ENCODE measurements at places on chromosomes 1 and 21.

DNA sequence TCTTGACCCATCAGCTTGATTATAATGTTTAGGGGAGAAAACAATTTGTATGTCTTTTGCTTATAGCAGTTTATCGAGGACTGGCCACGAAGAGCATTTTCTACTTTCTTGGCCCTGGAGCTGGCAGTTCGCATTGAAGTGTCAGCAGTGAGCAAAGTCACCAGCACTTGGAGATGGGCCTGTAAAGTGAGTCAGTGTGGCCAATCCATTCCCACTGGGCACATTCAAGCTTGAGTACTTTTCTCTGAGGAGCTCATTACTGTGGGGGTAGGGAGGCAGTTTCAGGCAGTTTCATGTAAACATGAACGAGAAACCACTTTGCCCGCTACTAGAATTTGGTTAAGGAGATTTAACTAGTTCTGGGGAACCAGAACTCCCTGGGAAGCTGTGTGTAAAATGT lies 164.8 kb downstream of the PRDM2 start:
- DNase-seq: no peak

DNA sequence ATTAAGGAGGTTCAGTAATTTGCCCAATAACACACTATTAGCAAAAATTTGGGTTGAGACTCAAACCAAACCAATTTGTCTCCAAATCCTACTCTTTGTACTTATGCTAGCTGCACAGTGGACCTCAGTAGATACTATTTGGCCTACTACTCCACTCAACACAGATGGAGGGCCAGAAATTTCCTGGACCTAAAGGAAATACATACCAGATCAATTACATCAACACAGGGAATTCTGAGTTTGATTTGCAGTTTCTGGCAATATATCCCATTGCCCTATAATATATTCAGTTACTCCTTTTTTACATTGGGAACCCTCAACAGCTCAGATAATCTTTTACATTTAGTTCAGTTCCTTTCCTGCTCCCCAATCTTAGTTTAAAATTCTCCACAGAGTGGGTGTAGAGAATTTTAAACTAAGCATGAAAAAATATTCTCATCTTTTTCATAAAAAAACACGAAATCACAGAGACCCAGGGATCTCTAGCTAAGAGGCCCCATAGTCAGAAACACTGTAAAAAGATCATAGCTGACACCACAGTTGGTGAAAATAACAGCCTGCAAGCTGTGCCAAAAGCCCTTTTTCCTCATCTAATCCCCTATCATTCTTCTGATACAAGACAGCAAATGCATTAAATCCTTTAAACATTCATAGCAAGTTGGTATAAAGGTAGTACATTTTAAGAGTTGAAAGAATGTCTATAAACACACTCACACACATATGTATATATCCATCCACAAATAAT lies 317.7 kb upstream of the ESRRG start:
- no peak for DNase-seq

- no peak for DNase-seq
Observed at GRCh38 chr21:26082549-26082948, 88.0 kb downstream of the APP start.

GRCh38 chr1:47637111-47637685 lies 199.4 kb downstream of the FOXD2 start:
- DNase-seq: no peak

GRCh38 chr1:193058529-193059281 lies 455 bp downstream of the UCHL5 start:
- DNase-seq: peak; percentile 26

DNA sequence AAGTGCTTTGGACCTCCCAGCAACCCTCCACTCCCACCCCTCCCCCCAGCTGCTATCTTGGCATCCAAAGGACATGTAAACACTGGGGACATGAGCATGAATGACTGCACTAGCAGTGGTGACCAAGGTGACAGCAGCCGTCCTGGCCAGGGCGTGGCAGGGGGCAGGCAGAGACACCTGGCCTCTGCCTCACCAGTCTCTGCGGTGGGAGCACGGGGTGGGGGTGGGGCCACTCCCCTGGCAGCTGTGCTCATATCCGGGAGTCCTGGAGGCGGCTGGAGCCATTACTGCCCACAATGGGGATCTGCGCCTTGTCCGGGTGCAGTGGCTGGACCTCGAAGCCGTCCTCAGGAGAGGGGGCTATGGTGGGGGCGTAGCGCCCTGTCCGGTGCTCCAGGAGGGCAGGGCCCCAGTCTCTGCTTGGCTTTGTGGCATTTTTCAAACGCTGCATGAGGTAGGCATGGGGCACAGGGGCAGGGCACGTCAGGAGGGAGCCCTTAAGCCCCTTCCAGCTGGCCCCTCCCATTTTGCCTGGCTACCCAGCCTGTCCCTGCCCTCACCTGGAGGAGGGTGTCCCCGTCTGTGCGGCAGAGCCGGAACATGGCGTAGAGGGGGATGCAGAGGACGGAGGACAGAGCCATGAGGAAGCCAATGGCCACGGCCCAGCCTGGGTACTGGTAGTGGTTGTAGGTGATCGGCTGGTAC lies 6.0 kb downstream of the CCDC24 start:
- DNase-seq: peak; percentile 62

- no peak for DNase-seq
Observed at GRCh38 chr1:97745912-97746311, 174.9 kb downstream of the DPYD start.

DNA sequence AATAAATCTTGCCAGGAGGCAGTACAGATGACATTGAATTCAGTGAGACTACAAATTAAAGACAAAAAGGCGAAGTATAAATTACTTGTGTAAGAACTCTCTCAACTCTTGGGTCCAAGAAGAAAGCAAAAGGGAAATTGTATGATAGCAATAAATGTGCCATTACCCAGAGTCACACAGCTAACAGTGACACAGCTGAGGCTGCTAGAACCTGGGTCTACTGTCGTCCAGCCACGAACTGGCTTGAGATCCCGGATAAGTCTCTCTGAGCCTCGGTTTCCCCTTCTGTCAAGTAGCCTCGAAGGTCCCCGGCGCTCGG lies 362 bp upstream of the ROR1 start:
- no peak for DNase-seq

DNA sequence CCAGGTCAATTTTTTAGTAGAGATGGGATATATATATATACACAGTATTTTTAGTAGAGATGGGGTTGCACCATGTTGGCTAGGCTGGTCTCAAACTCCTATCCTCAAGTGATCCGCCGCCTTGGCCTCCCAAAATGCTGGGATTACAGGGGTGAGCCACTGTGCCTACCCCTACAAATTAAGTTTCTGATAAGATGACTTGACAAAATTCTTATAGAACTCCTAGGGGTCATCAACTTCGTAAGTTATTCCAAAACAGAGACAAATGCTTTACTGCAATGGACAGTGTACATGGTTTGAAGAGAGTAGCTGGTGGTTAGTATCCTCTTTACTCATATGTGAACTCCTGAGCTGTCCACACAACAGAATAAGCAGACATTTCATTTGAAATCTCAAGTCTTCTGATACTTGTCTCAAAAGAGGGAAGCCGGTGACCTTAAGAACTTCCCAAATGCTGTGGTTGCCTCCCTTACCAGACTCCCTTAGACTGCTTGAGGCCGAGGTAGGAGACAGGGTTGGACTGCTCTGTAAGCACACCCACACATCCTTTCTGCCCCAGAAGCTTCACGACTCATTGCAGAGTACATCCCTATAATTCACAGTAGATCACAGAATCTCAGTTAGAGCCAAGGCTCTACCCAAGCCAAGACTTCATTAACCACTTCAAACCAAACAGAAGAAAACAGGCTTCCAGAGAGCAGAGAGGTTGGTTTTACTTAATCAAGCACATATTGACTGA lies 244.1 kb upstream of the IRF2BP2 start:
- DNase-seq: no peak

DNA sequence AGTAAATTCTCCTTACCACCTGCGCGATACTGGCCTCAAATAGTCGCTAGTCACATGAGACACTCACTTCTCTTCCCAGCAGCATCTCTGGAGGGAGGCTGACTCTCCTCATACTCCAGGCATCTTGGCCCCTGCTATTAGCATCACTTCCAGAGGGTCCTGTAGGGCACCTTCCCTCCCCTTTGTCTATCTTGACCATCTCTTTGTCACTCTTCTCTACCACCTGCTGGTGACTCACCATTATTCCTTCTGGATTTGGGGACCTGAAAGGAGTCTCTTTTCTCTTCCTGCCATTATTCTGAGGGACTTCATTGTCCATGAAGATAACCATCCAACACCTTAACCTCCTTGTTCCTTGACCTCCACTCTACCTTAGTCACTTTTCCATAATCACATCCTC lies 31.7 kb upstream of the GPR37L1 start:
- no peak for DNase-seq

DNA sequence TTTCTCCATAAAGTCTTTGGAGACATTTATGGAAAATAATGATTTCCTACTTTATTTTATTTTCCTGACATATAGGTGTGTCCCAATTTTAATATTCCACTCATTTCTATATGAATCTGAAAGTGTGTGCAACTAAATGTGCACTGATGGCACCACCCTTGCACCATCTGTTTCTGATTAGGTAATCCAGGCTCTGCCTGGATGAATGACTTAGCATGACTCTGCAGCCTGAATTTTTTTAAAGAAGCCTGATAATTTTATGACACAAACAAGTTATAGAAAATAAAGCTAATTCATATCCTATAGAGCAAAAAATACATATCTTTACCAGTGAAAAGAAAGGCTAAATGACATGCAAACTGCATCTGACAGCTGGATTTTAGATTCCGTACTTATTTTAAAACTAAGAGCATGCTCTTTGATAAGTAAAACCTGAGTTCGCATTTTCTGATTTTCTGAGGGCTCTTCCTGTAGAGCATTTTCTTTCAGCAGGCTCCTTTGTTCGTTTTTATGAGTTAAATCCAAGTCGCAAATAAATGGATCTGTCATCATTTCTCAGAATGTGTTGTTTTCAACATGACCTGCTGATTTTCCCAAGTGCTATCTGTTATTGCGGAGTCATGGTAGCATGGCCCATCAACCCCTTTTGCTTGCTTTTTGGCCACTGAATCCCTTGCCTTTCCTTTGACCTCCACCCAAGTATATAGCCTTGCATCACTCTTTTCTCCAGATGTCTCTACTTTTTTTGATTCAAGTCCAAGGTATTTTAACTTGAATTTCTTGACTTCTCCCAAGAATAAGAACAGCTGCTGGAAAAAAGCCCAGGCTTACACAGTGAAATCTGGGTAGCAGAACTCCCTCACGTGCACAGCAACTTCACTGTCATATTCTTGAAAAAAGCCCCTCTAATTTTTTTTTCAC lies 52.8 kb upstream of the LYPLAL1 start:
- DNase-seq: peak; percentile 20

DNA sequence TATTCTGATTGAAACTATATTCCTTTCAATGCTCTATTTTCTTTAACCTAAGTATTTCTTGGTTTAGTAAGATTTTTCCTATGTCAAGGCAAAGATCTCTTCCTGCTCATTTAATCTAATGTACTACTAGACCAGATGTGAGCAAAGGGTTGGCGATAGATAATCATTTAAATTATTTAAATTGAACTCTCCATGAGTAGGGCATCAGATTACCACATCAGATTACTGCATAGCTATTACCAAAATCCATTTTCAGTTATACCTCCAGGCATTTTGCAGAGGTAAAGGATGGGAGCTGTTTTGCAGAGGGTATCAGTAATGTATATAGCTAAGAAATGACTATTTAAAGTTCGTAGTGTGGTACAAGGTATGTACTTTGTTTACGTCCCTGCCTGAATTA lies 607.9 kb downstream of the PTPRC start:
- peak; percentile 8 for DNase-seq

DNA sequence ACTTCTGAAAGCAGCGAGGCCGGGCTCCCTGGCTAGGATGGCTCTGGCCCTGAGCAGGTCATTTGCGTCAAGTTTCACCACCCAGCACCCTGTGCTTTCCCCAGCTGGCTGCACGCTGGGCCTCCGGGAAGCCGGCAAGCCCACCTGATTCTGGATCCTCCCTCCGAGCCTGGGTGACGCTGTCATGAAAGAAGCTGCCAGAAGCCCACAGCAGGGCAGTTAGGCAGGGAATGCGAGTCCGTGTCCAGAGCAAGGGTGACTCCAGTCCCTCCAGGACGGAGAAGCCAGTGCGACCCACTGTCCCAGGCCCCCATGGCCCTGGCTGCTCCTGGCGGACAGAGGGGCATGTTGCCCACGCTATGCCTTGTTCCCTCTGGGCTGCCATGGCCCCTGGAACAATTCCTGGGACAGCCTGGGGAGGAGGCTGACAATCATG lies 44.4 kb upstream of the PCBP3 start:
- no peak for DNase-seq

- DNase-seq: no peak
Observed at GRCh38 chr1:22826604-22827580, 116.3 kb downstream of the EPHB2 start.

GRCh38 chr1:36511804-36512798 lies 29.4 kb upstream of the CSF3R start:
- no peak for DNase-seq

DNA sequence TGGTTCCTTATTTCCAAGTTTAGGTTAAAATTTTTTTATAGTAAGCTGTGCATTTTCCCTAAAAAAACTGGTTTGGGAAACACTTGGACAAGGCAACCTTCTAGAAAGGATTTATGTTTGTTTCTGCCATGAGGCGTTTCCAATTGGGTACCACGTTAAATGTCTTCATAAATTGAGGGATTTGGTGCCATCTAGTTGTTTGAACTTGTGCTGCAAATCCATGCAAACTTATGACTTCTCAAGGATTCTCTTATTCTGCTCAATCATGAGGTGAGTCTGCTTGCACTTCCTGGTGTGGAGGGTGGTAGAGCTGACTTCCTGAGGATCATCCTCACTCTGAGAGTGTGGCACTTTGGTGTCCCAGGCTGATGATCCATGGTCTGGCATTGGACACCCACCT lies 123.3 kb downstream of the PCNX2 start:
- no peak for DNase-seq

- DNase-seq: no peak
Observed at GRCh38 chr1:158916085-158916484, 15.3 kb upstream of the PYHIN1 start.

DNA sequence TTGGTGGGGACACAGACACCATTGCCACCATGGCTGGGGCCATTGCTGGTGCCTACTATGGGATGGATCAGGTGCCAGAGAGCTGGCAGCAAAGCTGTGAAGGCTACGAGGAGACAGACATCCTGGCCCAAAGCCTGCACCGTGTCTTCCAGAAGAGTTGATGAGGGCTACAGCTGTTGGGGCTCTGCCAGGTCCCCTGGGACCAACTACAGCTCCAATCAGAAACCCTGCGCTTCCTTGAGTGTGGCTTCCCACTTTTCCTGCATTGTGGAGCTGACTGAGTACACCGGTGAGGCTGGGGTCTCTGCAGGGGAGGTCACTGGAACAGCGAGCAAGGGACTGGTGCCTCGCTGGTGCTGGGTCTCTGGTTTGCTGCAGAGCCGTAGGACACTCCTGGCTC lies 4.5 kb downstream of the ADPRS start:
- no peak for DNase-seq

- no peak for DNase-seq
Observed at GRCh38 chr1:206686478-206687249, 2.0 kb downstream of the MAPKAPK2 start.

- DNase-seq: no peak
Observed at GRCh38 chr1:164707868-164708331, 148.9 kb downstream of the PBX1 start.

GRCh38 chr1:185040408-185040735 lies 5.0 kb upstream of the RNF2 start:
- DNase-seq: no peak

GRCh38 chr21:34640858-34641257 lies 25.9 kb upstream of the RCAN1 start:
- DNase-seq: no peak

GRCh38 chr1:153779781-153780541 lies 4.8 kb downstream of the SLC27A3 start:
- DNase-seq: no peak

- peak; percentile 42 for DNase-seq
Observed at GRCh38 chr1:246450611-246451251, 56.3 kb downstream of the SMYD3 start.

GRCh38 chr1:42730988-42731387 lies 9.0 kb downstream of the CLDN19 start:
- peak; percentile 32 for DNase-seq
